ENCODE measurements at places on chromosomes 3 and 15.

DNA sequence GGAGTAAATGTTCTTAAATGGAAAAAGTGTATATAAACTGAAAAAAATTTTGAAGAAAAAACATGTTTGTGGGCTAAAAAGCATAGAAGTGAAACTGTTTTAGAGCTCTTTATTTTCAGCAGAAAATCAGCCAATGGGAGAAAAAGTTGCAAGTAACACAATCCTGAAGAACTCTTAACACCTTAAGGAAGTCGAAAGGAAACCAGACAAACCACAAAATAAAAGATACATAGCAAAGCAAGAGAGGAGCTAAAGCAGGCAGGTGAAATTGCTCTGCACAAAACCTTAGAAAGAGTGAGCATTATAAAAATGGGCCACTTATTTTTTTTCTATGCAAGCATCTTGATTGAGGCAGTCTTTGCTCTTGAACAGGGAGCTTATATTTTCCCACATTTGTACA, 300.5 kb downstream of the RAP2B start:
- DNase-seq: no peak

DNA sequence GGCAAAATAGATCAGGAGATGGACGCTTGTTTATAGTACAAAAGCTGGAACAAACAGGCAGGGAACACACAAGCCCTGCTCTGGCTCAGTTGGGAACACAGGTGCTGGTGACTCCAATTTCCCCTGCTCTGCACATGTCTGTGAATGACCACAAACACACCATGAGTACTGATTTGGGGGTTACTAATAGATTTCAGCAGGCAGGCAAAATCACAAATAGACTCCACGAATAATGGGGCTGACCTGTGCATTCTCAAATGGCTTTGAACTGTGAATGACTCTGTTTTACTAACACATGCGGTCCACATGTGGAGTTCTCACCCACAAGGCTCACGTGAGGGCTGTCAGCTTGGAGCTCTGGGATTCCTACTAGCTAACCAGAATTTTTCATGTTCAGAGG, 3.9 kb downstream of the RTP3 start:
- peak; percentile 9 for DNase-seq

DNA sequence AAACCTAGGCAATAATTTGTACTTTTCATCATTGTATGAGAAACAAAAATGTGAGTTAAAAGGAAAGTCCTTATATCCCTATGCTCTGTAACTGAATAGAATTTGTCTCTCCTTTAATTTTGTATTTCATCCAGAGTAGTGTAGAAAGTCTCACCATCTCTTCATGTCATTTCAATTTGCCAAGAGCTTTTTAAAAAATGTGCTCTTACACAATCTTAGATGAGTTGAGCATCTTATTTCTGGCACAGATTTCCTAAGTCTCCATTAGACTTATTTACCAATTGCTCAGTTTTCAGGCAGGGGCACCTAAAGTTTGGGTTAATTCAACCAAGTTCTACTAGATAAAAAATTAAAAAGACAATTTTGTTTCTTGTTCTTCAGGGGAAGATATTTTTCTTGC, 201.5 kb upstream of the RBMS3 start:
- no peak for DNase-seq

DNA sequence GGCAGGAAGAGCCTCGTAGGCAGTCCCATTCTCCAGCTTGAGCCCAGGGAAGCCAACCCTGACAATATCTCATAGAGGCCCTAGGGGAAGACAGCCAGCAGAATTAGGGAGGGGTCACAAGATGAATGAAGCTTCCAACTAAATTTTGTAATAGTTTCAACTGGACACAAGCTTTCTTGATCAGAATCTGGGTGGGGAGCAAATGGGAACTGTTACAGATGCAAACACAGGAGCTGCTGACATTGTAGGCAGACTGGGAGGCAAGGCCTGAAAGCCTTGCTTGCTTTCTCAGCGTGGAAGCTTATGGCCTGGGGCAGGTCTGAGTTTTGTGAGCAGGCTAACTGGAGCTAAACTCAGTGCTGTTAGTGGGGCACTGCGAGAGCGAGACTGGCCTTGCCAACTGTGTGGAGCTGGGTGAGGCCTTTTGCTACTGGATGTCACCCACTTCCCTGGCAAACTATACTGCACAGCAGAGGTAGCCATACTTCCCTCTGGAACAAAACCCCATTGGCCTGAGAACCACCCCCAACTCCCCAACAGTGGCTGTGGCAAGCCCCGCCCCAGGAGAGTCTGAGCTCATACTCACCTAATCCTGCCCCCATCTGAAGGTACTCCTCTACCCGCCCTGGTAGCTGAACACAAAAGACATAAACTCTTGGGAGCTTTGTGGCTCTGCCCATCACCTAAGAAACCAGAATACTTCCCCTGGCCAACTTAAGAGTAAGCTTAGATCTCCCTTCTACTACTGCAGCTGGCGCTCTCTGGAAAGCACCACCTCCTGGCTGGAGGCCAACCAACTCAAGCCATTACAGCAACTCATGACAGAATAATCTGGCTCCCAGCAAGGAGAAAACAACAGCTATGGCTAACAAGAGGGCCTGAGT, 42.9 kb downstream of the CFAP20DC start:
- DNase-seq: peak; percentile 69

DNA sequence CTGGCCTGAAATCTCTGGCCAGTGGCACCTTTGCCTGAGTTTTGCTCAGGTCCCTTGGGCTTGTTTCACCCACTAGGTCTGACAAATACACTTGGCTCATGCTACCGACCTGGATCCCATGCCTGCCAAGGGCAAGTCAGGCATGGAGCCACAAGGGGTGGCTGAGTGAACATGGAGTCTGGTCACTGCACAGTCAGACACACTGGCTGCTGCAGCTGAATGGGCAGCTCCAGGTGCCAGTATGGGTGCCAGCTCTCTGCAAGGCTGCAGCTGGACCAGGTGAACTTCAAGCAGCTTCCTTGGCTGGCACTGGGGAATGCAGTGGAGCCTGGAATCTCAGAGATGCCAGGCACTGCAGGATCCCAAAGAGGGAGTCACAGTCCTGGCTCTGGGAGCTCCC, 170.3 kb downstream of the NECTIN3 start:
- no peak for DNase-seq

DNA sequence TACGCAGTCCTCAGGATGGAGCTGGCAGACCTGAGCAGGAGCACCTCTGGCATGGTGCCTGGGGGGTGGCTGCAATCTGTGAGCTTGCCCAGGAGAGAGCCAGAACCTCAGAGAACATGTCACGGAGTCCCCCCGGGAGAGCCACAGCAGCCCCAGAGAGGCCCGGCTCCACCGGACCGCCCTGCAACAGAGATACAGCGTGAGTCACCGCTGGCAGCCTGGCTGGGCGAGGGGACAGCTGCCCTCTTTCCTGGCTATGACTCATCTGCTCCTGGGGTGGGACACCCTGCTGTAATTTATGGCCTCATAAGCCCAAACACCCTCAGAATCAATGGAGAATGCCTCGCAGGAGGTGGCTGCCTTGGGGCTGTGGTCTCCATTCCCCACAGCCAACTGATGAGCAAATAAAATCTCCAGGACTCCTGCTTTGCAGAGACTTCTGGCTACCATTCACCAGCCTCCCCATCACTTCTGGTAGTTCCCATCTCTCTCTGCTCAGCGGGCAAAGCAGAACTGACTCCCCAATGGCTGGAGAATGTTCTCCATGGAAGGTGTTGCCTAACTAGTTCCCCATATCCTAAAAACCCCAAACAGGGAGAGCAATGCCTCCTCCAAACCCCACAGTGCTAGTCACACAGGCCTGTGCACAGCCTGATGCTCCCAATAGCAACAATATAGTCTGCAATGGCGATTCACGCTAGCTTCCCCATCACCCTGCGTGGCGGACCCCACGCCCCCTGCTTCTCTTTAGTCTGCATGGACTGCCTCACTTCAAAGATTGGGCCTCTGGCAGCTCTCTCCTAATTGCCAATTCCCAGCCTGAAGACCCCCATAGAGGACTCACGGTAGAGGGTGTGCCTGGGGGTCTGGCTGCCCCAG, 21.6 kb downstream of the ACSBG1 start:
- peak; percentile 89 for DNase-seq

GRCh38 chr3:94935738-94936580, 873.1 kb downstream of the NSUN3 start:
- no peak for DNase-seq

DNA sequence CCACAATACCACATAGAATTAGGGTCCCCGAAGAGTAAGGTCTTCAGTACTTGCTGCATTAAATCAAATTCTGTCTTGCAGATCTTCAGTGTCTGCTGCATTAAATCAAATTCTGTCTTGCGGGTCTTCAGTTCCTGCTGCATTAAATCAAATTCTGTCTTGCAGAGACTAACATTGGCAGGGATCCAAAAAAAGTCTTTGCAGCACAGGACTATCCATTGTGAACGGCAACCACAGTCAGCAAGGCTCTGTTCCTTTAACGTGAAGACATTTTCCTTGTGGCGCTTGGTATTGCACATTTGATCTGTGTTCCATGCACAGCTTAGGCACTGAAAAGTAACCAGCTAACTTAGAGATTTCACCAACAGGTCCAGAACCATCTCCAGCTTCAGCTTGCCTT, 46.8 kb upstream of the POMGNT2 start:
- DNase-seq: no peak

- DNase-seq: no peak
Measured at GRCh38 chr3:115843206-115843605, 219.9 kb downstream of the GAP43 start.

GRCh38 chr3:137978328-137978727, 31.6 kb upstream of the CLDN18 start:
- DNase-seq: no peak

DNA sequence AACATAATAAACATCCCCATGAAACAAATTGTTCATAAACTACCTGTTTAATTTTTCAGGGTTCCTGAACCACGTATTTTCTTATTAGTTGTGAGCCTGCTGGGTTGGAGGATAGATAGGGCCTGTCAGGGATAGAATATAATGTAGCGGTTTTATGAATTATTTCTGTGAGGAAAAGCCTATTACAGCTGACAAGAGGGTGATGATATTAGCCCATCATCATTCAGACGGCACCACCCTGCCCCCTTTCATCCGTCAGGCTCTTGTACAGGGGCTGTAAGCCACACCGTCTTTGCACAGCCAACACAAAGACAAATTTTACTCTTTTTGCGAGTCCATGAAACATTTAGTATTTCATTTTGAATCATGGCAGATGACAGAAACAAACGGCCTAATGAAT, 335.3 kb upstream of the TMCO5A start:
- no peak for DNase-seq

- DNase-seq: peak; percentile 59
Measured at GRCh38 chr15:48800811-48801455, 9.9 kb downstream of the CEP152 start.

DNA sequence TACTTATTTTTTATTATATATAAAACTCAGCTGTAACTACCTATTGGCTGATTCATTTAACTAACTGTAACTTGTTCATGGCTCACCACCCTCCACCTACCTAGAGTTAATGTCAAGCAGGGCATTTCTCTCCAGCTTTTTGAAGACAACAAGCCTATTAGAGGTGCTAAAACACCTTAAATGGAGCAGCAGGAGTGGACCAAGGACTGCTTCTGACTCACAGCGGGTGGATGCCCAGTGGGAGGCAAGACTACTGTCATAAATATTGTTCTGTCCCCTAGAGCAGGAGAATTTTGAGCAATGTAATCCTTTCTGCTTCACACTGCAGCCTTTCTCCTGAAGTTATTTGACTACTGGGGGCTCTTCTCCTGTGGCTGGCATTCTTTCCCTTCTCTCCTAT, 146.9 kb downstream of the CLSTN2 start:
- DNase-seq: no peak

DNA sequence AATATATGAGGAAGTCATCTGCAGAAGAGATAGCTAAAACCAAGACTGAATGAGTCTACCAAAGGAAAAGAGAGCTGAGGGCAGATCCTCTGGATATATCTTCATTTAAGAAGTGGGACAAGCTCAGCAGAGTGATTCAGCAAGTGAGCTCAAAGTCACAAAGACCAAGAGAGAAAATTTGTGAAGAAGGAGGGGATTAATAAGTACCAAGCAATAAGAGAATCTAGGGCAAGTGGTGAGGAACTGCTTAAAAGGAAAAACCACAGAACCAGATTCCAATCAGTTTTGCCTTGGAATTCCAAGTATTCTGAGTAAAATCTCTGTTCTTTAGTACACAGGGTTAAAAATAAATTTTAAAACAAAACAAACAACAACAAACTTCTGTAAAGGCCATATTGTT, 3.6 kb downstream of the EHHADH start:
- no peak for DNase-seq

DNA sequence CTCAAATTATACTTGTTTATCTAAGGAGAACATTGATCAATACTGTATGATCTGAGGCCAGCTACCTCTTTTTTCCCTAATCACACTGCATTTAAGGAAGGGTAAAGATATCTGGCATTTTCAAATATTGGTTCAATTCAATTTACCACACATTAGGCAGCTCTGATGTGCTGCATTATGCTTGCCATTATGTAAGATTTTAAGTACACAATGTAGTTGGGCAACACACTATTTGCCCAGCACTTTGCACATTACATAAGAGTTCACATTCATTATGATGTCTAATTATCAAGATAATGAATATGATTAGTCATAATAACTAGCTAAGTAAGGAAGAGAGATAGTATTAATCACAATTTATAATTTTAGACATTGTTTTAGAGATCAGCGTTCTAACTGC, 196.3 kb downstream of the BCHE start:
- DNase-seq: no peak

Data from astrocyte of the spinal cord (primary cell).